Activated CD4-positive, alpha-beta memory T cell treated with anti-CD3 and anti-CD28 coated beads for 36 hours (primary cell): ENCODE measurements at places on chromosomes 5 and 9. TPM values are rescaled to one million over a fixed set of nuclear protein-coding genes. Genes with fewer than 3 reads are reported as not detected.

Gene JAKMIP2
- 0.99 TPM for total RNA-seq

Gene FOXD4L5
- total RNA-seq, result 0.07 TPM

Gene PRLR
- total RNA-seq, result not detected

Gene SAXO1
- total RNA-seq, result not detected

Gene RNF130
- 9.9 TPM for total RNA-seq

Gene ANKRD55
- total RNA-seq, result 2.2 TPM

Gene RARS1
- total RNA-seq, result 98.6 TPM

Gene HTR4
- total RNA-seq, result not detected

Gene ENTREP1
- total RNA-seq, result 0.07 TPM

Gene DUSP1
- total RNA-seq, result 10.7 TPM

Gene C1QTNF2
- not detected for total RNA-seq

Gene CDH9
- total RNA-seq, result not detected

Gene TMC1
- total RNA-seq, result not detected

Gene BSPRY
- total RNA-seq, result 7.6 TPM

Gene NPR3
- not detected for total RNA-seq

Gene ENHO
- total RNA-seq, result 0.36 TPM

Gene PCDHA12
- total RNA-seq, result not detected

Gene OR13J1
- total RNA-seq, result not detected

Gene LCN10
- total RNA-seq, result 1.5 TPM
